NCI-H2081 treated with DMSO at 0.1 percent for 48 hours (cell line): ENCODE measurements at places on chromosomes 12 and 14.

- DNase-seq, result no peak
Measured at GRCh38 chr12:114774197-114774596, 90.2 kb upstream of the TBX3 start.

- DNase-seq, result no peak
Measured at GRCh38 chr14:104138718-104139459, 502 bp downstream of the KIF26A start.

GRCh38 chr12:121990692-121991603, 30.7 kb upstream of the BCL7A start:
- no peak for DNase-seq

- DNase-seq, result no peak
Measured at GRCh38 chr14:95946867-95947266, 70.2 kb downstream of the TUNAR start.

- no peak for DNase-seq
Measured at GRCh38 chr14:58298477-58299400, at the start of gene ARID4A. Gene ARID4A, plus strand, starts transcription at chr14:58298555. Its CDS starts 1,300 bp downstream, at chr14:58299855.
